Osteoblast (primary cell): ENCODE measurements at places on chromosomes 16 and 17. TPM values are rescaled to one million over a fixed set of nuclear protein-coding genes. Genes with fewer than 3 reads are reported as not detected.

Gene MYH1
- total RNA-seq, result not detected in 2 replicates

- DNase-seq, result peak; percentile 87
Measured at GRCh38 chr17:20266806-20267458, 200.4 kb downstream of the LGALS9B start.

DNA sequence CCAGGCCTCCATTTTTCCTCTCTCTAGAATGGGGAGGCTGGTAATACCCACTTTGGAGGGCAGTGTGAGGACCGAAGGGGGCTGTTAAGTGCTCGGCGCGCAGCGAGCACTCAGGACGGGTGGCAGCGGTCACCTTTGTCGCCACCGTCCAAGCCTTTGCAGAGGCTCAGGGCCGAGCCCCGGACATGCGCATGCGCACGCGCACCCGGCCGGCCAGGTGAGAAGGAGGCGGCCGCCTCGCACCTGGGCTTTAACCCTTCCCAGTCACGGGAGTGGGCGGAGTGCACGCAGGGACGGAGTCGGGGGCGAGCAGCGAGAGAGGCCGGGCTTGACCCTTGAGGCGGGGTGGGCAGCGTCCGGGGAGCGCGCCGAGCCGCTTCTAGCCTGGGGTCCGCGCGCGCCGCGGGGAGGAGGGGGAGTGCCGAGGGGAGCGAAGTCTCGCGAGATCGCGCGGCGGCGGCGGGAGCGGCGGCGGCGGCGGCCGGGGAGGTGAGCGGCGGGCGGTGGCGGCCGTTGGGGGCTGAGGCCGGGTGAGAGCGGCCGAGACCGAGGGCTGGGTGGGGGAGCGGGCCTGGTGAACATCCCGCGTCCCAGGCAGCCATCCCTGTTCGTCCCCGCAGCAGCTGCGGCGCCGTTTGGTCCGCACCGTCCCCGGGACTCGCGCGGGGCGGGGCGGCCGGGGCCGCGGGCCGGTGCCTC lies at the start of gene MRTFB:
TSS of gene MRTFB (plus strand) at position 443 of the 699 bp plus-strand sequence. CDS start 69,288 bp downstream, outside the sequence.
- DNase-seq, result peak; percentile 97

- DNase-seq, result no peak
Measured at GRCh38 chr16:17939723-17940122, 396.8 kb downstream of the NPIPA8 start.

- DNase-seq, result peak; percentile 92
Measured at GRCh38 chr17:79707931-79708891, 22.5 kb upstream of the ENPP7 start.

- DNase-seq, result peak; percentile 83
Measured at GRCh38 chr16:16092925-16093627, 130.2 kb downstream of the ABCC6 start.

DNA sequence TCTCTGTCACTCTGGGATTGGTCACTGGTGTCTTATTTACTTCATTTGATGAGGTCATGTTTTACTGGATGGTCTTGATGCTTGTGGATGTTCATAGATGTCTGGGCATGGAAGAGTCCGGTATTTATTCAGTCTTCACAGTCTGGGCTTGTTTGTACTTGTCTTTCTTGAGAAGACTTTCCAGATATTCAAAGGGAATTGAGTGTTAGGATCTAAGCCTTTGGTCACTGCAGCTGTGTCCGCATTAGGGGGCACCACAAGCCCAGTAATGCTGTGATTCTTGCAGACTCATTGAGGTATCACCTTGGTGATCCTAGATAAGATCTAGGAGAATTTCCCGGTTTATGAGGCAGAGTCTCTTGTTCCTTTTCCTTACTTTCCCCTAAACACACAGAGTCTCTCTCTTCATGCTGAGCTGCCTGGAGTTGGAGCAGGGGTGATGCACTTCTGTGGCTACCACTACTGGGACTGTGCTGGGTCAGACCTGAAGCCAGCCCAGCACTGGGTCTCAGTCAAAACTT lies 214.7 kb downstream of the SPECC1 start:
- DNase-seq, result no peak

- DNase-seq, result no peak
Measured at GRCh38 chr16:53504665-53505064, 1.7 kb upstream of the AKTIP start.

GRCh38 chr16:58614212-58614611 lies 15.4 kb downstream of the CNOT1 start:
- no peak for DNase-seq

Gene PPM1E
- under 0.01 TPM in 2 replicates for total RNA-seq

Gene TPSAB1
- total RNA-seq, result not detected in 2 replicates

DNA sequence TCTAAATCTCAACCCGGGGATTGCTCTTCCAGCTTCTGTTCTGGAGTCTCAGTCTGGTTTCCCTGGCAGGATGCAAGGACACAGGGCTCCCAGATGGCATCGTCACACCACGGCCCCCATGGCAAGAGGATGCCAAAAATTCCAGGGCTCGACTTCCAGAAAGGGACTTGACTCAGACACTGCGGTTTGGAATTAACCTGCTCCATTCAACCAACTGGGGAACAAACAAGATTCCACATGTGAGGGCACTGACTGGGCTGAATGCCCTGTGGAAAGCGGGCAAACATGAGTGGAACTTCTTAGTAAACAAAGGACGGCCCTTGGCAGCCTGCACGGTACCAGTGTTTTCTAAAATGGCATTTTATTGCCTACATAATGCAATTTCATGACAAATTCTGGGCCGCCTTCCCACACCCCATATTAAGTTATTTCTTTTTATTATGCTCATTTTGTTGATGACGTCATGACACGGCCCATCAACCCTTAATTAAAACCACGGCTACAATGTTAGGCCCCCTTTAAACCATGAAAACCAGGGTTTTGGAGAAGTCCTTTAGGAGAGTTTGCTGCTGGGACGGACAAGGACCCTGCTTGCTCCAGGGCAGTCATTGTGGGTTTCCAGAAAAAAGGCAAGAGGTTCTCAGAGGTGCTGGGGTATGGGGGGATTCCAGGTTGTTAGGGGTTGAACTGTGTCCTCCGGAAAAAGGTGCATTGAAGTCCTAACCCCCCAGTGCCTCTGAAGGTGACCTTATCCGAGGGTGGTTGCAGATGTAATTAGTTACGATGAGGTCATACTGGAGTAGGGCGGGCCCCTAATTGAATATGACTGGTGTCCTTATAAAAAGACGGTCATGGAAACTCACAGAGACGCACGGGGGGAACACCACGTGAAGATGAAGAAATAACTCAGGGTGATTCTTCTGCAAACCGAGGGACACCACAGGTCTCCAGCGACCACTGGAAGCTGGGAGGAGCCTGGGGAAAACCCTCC lies 205.6 kb downstream of the FOXL1 start:
- DNase-seq, result no peak

Gene KRT25
- not detected in 2 replicates for total RNA-seq

DNA sequence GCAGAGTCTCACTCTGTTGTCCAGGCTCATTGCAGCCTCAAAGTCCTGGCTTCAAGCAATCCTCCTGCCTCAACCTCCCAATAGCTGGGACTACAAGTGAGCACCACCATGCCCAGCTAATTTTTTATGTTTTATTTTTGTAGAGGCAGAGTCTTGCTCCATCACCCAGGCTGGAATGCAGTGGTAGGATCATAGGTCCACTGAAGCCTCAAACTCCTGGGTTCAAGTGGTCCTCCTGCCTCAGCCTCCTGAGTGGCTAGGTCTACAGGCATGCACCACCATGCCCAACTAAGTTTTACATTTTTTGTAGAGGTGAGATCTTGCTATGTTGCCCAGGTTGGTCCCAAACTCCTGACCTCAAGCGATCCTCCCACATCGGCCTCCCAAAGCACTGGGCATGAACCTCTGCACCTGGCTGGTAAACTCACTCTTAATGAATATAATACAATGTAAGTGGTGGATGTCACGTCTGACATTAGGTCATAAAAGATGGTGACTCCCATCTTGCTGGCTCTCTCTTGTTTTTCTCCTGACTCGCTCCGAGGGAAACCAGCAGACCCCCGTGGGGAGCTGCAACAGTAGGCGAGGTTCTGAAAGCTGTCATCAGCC lies 126.2 kb downstream of the IRX3 start:
- no peak for DNase-seq

Gene KCNJ18
- total RNA-seq, result not detected in 2 replicates

Gene SERPINF2
- under 0.01 TPM in 1 of 2 replicates, not detected in the other for total RNA-seq

DNA sequence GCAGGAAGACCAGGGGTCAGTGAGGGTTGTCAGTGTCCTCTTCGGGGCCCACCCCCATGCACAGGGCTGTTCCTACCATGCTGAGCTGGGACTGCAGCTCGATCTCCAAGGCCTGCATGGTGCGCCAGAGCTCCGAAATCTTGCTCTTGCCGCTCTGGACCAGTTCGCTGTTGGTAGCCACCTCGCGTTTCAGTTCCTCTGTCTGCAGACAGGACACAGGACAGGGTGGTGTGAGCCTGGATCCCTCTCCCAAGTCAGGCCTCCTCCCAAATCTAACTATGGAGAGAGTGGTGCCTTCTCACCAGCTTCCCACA lies 90.9 kb downstream of the GOSR1 start:
- DNase-seq, result no peak

Gene ZNF469
- total RNA-seq, result 5.3 and 8.3 TPM in 2 replicates

Gene C17orf113
- under 0.01 and 0.29 TPM in 2 replicates for total RNA-seq

- DNase-seq, result no peak
Measured at GRCh38 chr17:43753493-43754129, 5.0 kb downstream of the SOST start.

Gene GAS2L2
- not detected in 2 replicates for total RNA-seq

GRCh38 chr17:49239963-49240362 lies 9.4 kb upstream of the PHOSPHO1 start:
- no peak for DNase-seq

Gene NUPR1
- 27.9 and 31.5 TPM in 2 replicates for total RNA-seq

- no peak for DNase-seq
Measured at GRCh38 chr17:28242791-28243190, 76.2 kb upstream of the TMEM97 start.

Gene CACNG1
- total RNA-seq, result not detected in 2 replicates

DNA sequence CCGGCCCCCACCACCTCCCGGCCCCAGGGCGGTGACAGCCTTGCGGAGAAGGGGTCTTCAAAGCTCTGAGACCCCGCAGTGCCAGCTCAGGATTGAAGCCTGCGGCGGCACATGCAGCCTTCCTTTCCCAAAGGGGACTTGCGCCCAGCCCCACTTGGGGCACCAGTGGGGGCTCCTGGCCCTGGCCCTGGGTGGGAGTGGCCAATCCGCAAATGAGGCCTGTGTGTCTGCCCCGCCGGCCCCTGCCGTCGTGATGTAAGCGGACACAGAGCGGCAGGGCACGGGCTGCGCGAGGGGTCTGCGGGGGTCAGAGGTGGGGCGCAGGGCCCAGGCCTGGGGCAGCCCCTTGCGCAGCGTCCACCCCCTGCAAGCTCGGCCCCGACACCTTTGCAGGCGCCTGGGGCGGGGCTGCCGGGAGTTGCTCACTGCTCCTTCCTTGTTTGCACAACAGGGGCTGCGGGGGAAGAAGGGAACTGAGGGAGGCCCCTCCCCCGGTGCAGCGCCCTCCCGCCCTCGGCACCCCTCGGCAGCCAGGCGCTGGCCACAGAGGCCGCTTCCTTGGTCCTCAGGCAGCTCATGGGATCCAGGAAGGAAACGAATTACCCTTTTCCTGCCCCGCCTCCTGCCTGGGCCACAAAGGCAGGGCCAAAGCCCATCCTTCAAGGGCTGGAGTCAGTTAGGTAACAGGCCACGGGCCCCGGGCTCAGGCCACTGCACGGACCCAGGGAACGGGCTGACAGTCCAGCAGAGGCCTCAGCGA lies 2.9 kb downstream of the SLC16A3 start:
- DNase-seq, result peak; percentile 95

GRCh38 chr16:73888840-73889490 lies 407.6 kb upstream of the PSMD7 start:
- DNase-seq, result no peak

Gene CDH8
- total RNA-seq, result under 0.01 TPM in 1 of 2 replicates, not detected in the other

- DNase-seq, result no peak
Measured at GRCh38 chr16:20799599-20799998, 6.7 kb downstream of the ERI2 start.
